ENCODE measurements at places on chromosomes 12 and 14.

- DNase-seq = no peak
Measured at GRCh38 chr14:100703386-100704220, 23.1 kb upstream of the DLK1 start.

DNA sequence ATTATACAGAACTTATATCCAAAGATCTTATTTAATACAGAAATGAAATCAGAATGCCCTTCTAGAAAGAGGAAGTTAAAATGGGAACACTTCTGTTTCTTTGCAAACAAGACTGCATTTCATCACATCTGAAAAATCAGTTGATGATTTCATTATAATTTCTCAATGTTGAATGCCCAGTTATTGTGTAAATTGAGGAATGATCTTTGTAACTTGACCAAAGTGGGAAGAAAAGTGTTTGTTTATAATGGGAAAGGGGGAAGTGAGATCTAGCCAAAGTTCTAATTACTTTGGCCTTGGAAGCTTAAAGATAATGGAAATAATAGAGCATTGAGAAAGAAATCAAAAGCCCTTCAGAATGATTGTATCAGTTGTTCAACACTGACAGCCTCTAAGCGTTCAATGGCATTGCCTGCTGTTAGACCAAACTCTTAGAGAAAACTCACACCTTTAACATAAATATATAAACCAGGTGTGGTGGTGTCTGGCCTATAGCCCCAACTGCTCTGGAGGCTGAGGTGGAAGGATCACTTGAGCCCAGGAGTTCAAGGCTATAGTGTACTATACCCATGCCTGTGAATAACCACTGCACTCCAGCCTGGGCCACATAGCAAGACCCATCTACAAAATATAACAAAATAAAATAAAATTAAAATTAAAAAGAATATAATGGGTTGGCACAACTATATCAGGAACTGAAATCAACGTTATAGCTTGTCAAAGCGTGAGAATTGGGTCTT, 9.9 kb upstream of the LYZ start:
- no peak for DNase-seq

DNA sequence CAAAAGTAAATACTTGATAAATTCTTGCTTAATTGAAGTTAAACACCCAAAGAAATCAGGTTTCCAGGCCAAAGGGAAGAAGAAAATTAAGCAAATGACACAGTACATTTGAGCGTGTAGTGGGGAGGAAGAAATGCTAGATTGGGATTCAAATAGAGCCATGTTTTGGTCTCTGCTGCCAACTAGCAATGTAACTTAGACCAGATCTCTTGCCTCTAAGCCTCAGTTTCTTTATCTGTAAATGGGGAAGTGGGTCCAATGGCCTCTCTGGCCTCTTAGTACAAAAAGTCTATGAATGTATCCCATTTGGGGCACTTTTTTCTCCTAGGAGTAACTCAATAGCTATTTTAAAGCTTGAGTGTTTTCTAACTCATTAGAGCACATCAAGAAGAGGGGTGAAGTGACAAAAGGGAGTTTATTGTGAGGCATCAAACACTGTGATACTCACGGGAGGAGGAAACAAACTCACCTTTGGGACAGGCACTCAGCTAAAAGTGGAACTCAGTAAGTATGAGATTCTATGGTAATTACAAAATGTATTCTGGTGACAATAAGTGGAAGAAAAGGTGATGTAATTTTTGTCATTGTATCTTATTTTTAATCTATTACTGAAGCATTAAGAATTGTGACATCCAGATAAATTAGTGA, 55.8 kb downstream of the DAD1 start:
- DNase-seq = no peak

- no peak for DNase-seq
Measured at GRCh38 chr14:71933001-71933587, 865 bp downstream of the RGS6 start.

DNA sequence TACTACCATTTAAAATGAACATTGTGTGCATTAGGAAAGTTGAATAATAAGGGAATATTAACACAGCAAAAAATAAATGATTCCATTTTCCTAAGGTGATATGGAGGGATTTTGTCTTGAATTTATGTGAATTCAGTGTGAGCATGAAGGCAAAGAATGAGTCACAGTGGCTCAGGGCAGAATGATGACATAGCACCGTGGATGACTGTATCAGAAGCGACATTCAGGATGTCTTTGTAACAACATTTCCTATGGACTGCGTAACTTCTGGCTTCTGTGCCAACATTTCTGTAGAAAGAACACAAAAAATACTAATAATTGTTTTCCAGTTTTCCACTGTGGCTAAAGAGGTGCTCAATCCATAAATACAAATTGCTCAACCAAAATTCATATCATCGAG, 54.6 kb downstream of the TTC8 start:
- DNase-seq = peak; percentile 43

- no peak for DNase-seq
Measured at GRCh38 chr14:103140316-103141109, 17.3 kb downstream of the TNFAIP2 start.

GRCh38 chr14:57057803-57058202, 210.9 kb downstream of the EXOC5 start:
- no peak for DNase-seq

- no peak for DNase-seq
Measured at GRCh38 chr12:54941659-54942058, 42.9 kb downstream of the TESPA1 start.

DNA sequence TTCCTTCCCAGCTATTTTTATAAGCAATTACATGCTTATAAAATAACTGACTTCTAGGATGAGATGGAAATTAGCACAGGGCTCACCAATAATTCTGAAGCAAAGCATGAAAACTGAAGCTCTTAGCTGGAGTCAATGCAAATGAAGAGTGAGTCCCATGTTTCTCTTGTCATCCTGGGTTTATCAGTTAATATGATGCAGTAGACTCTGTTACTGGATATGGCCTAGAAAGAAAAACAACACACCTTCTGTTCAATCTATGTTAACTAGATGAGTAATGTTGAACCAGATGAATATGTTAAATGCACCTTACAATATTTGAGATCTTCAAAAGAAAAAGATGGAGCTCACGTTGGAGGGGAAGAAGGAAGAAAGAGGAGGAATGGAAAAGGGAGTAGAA, 229.4 kb downstream of the DUSP6 start:
- DNase-seq = no peak

- no peak for DNase-seq
Measured at GRCh38 chr12:107649661-107650061, 35.9 kb upstream of the PWP1 start.

GRCh38 chr12:76266797-76267196, 81.4 kb downstream of the BBS10 start:
- peak; percentile 57 for DNase-seq

DNA sequence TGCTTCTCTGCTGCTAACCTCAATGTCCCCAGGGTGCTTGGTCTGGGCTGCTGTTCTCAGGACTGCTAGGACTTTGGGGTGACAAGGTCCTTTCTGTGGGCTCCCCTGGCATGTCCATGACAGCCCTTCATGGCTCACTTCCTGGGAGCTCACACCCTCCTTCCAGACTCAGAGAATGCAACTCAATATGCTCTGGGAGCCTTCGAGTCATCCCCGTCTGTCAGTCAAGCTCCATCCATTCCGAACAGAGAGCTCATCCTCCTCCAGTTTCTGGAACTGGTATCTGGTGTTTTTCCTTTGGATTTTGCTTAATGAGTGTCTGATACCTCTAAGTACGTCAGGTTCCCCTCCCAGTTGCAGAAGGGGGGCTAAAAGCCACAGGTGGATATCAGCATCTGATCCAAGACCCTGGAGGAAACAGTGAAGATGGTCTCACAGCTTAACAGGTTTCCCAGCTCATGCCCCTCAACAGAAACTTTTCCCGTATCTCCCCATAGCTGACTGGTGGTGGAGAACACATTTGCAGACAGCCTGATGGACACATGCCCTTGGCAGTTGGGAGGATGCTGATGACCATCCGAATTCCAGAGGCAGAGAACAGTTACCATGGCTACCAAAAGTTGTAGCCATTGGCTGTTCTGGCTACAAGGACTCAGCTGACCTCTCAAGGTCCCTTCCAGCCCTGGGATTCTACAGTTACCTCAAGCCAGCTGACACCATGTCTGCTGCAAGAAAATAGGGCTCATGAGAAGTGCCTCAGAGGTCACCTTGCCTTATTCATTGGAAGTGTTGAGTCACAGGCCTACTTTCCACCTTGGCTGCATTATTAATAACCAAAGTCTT, 9.5 kb upstream of the RAB35 start:
- no peak for DNase-seq

All from BJ (cell line).